ENCODE measurements at places on chromosomes 2 and 18.

DNA sequence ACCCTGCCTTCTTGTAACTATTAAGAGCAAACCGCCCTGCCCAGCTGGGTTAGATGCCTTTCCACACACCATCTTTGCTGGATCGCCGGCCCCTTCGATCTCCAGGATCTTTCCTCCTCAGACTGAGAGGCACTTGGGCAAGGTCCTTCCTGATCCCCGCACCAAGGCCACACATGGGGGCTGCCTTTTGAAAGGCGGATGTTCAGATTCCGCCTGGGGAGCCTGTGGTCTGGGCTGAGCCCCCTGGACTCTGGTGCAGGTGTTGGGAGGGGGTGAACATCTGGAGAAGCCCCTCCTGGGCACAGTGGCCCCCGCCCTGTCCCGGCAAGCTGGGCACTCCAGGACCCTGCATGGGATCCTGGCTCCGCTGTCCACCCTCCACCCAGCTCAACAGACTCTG lies 135.4 kb upstream of the HDAC4 start:
- DNase-seq = no peak

DNA sequence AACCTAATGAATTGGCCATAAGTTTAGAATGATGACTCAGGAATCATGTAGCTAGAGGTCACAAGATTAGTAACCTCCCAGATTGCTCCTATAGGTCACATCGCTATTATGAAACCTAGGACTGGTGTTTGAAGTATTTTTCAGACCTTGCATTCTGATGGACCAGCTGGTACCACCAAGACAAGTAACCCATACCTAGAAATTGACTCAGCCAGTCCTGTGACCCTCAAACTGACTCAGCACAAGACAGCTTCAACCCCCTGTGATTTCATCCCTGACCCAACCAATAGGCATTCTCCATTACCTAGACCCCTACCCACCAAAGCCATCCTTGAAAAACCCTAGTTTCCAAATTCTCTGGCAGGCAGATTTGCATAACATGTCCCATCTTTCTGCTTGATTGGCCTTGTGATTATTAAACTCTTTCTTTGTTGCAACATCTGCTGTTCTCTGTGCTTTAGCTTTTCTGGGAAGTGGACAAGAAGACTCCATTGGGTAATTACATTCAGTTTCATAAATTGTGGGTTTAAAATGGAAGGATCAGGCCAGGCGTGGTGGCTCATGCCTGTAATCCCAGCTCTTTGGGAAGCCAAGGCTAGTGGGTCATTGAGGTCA lies 254.9 kb downstream of the IRS1 start:
- no peak for DNase-seq

DNA sequence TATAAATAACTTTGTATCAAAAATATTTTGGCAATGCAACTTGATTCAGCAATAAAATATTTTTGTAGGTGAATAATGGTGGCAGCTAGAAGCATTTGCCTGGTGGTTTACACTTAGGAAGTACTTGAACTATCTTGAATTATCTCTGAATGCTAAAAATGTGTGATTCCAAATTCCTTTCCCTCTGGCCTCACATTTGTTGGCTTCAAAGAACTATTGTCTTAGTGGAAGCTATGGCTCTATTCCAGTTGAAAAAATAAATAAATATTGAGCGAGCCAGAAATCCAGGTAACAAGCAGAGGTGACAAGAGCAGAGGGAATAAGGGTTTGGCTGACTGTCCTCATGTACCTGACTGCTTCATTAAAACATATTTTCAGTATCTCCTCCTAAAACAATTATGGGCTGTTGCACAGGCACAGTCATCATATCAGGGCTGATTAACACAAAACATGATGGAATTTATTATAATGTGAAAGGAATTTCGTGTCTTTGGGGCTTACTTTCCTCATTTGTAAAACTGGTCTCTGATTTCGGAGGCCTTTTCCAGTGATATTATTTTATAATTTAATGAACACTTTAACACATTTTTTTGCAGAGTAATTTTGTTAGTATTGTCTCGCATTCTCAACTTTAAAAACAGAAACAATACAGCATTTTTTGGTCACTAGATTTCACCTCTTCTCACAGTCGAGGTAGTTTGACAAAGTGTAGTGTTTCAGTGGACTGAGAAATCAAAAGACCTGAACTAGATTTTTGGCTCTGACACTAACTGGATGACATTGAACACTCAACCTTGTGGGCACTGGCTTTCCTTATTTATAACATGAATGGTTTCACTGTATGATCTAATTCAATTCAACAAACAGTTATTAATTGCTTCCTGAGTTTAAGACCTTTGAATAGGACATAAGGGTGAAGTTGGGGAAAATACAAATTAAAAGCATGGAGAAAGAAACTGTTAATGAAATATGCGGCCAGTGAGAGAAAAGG lies 7.8 kb upstream of the CAVIN2 start:
- no peak for DNase-seq

GRCh38 chr2:148578493-148578884 lies 66.1 kb upstream of the EPC2 start:
- DNase-seq = no peak

GRCh38 chr18:32612651-32613050 lies 142.0 kb upstream of the GAREM1 start:
- DNase-seq = no peak

- DNase-seq = no peak
These were observed 322.1 kb upstream of the THUMPD2 start for GRCh38 chr2:40101131-40101575.
